ENCODE measurements at places on chromosomes 2 and 18.

GRCh38 chr2:109516445-109517117, 97.2 kb downstream of the SEPTIN10 start:
- no peak for DNase-seq

DNA sequence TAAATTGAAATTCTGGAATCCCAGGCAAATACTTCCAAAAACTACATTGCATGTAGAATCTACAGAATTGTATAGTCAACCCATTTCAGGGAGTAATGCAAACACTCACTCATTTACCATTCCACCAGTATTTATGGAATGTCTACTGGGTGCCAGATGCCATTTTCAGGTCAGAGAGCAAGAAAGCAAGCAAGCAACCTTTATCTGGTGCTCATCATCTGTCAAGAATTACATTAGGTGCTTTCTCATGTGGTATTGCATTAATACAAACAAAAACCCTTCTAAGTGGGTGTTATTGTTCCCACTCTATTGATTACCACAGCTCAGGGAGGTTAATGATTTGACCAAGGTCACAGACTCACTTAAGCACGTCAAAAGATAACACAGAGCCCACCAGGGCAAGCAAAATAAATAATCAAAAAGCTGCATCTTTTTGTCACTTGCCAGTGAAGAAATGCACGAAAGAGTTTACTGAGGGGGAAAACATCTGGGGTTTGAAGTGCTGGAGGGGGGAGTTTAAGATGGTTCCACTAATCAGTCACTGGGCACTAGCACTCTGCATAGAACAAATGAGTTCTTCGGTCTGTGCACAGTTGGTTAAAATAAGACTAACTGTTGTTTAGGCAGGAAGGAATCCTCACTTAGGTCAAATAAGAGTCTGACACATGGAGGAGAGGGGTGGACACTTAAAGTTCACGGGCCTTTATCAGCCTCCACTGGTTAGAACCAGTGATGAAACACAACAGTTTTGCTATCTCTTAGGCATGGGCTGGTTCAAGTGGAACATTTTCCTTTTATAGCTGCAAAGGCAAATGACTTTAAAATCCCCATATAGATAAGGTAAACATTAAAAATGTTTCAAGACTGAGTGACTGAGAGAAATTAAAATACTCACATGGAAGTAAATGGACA, 208.8 kb downstream of the CDH2 start:
- no peak for DNase-seq

DNA sequence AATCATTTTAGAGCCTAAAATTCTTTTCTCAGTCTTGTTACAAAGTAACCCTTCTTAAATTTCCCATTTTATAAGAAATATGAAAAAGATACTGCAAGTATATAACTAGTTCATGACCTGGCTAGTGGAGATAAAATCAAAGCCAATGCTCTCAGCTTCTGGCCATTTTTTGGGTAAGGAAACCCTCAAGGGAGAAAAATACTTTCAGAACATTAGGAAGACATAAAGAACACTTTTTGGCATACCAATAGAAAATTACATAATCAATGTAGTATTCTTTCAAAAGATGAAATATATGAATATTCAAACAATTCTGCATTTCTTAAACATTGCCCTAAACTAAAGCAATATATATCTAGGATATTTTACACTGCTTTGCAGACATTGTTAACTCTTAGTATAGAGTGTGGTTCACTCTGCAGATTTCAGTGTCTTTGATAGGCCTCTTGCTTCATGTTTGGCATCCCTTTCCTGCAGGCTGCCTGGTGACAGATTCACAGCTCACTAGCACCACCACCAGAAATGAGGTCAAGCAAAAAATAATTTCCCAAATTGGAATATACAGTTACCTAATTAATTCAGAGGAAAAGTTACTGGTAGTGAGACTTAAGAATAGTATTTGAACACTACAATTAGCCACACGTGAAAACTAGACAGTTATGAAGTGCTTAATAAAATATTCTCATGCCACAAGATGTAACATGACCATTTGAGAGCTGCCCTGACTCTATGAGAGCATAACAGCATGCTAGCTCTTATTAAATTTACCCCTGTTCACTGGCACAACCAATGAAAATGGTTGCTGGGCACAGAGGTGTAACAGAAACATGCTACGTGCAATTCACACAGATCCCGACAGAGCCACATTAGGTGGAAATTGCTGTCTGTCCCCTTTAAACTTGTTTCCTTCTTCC, 36.0 kb downstream of the PAIP2B start:
- no peak for DNase-seq

DNA sequence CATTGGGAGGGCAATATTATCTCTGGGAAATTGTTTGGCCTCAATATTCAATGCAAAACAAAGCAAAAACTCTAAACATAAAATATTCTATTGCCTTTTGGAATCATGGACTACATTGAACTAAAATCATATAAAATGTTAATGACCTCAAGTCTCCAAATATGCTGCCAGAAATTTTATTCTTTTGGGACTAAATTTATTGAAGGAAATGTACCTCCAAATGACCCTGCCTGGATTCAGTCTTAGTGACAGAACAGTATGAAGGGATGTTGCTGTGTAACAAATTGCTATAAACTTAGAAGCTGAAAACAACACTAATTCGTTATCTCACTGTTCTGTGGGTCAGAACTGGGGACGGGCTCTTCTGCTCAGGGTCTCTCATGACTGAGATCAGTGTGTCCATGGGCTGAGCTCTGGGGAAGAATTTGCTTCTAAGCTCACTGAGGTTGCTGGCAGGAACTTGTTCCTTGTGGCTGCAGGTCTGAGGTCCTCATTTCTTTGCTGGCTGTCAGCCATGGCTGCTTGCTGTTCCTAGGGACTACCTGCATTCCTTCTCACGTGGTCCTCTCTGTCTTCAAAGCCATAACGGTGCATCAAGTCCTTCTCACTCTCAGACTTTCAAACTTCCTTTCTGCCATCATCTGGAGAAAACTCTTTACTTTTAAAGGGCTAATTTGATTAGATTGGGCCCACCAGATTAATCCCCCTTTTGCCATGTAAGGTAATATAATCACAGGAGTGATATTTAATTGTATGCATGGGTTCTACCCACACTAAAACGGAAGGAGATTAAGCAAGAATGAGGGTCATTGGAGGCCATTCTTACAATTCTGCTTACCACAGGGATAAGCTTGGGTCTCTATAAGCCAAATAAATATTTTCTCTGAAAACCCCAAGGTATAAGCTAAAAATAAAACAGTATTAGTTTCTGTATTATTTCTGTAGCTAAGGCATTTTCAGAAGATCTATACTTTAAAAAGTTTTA, 149.0 kb downstream of the ADCYAP1 start:
- no peak for DNase-seq

GRCh38 chr18:57890266-57890665, 87.2 kb upstream of the ATP8B1 start:
- DNase-seq = no peak

GRCh38 chr18:30465096-30465495, 577.4 kb downstream of the DSC3 start:
- no peak for DNase-seq

GRCh38 chr18:44474067-44474411, 206.6 kb upstream of the SETBP1 start:
- DNase-seq = no peak

GRCh38 chr18:21669736-21670285, 34.8 kb downstream of the ABHD3 start:
- DNase-seq = no peak

DNA sequence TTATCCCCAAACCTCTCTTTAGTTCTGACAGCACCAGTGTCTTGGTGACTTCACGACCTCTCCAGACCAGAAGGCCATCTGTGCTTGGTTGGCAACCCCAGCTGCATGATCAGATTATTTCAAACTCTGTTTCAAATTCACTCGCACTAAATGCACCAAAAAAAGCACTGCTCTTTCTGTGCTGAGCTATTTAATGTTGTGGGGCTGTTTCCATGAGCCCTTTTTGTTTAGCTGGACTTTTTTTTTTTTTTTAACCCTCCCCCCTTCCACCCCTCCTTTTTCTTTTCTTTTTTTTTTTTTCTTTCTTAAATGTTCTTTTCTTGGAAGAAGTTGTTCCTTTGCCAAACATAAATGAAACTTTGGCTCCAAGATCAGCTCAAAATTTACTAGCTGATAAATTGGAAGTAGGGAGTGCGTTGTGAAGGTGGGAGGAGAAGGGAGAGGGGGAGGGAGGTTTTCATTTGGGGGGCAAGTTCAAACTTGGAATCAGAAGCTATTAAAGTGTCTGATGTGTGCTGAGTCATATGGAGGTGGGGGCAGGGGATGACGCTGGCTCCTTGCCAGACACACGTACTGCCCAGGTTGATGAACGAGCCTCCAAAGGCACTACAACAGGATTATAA, 543.0 kb upstream of the TNP1 start:
- DNase-seq = no peak

DNA sequence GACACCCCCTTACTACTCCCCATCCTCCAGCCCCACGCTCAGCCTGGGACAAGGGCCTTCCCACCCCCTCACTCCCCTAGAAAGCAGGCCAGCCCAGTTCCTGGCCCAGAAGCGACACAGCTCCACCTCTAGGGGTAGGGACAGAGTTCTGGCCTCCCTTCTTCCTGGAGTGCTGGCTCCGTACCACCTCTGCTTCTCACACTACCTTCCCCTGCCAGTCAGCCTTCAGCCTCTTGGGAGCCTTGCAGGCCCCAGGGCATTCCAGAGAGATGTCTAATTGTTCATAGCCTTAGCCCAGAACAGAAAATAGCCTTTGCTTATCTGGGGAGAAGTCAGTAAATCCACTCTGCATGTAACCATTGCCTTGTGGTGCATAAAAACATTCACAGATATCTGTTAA, 13.1 kb upstream of the CATIP start:
- no peak for DNase-seq

DNA sequence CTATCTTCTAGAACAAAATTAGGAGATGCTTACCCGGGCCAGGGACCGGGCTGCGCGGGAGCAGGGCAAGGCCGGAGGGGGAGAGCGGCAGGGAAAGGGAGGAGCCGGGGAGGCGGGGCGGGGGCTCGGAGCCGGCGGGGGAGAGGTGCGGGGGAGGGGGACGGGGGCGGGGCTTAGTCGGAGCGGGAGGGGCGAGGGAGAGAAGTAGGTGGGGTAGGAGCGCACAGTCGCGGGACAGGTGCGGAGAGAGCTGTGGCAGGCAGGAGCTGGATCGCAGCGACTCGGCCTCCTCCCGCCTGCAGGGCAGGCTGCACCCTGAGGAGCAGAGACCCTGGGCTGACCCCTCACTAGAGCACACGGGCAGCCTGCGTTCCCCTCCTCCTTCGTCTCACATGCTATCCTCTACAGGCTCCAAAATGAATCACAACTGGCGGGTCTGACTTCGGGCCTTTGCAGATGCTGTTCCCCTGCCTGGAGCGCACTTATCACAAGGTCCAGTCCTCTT, 290.3 kb downstream of the CELF4 start:
- no peak for DNase-seq

- no peak for DNase-seq
Observed at GRCh38 chr2:85846411-85846810, 42.4 kb downstream of the ST3GAL5 start.

GRCh38 chr2:235006986-235007385, 55.2 kb downstream of the SH3BP4 start:
- no peak for DNase-seq

All from C1 segment of cervical spinal cord (tissue), 14 donors.